ENCODE measurements at places on chromosomes 6 and 20. TPM values are rescaled to one million over a fixed set of nuclear protein-coding genes. Genes with fewer than 3 reads are reported as not detected.

The FAM209B gene
- not detected for total RNA-seq

The LTB gene
- 16.5 TPM for total RNA-seq

The DCDC2 gene
- total RNA-seq, result 23.2 TPM

The BNIP5 gene
- total RNA-seq, result not detected

The GGTLC1 gene
- not detected for total RNA-seq
